ENCODE measurements at places on chromosomes 1 and 21.

DNA sequence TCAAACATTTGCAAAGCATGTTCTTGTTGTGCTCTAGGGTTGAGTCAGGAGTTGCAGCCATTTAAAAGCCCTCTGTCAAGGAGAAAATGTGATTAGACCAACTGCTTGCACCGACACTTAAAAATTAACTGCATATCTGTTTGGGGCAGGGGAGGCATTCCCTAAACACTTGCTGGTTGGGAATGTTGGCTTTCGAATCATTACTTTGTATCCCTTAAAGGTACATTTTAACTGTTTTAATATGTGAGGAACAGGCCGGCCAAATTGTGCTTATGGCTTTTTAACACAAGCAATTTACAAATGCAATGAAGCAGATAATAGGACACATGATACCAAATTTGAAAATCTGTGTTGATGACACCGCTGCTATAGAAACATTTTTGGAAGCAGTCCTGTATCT lies 159.1 kb downstream of the LHX8 start:
- no peak for DNase-seq

DNA sequence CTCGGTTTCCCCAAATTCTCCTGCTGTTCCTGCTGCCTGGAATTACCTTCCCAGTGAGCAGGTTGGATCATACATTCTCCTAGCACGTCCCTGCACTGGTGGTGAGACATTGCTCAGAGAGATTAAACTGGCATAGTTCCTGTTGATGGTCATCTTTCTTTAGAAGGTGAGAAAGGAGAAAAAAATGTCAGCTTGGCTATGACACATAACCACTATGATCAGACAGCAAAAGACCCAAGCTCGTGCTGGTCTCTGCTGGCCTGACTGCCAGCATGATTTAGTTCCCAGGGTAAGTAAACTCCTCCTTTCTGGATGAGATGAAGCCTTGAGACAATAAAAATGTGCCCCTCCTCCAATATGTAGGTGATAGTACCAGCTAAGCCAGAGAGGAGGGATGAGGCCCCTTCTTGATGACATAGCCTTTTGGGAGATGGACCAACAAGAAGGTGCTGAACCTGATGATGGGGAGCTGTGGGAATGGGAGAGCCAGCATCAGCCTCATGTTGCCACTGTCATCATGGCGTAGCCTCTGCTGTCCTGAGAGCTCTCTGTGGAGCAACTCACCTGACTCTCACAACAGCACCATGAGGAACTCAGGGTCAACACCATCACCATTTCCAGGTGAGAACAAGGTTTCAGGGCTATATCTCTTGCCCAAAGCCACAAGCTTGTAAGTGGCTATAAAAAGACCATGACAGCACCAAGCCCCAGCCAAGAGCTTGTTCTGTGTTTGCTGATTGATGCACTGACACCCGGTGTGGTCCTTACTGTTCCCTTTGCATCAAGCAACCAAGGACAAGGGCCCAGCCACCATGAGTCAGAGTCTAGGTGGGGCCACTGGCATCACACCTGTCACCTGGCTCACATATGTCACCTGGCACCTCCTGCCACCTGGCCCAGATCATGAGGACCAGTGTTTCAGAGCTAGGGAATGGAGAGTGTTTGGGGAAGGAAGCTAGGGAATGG lies 200.0 kb downstream of the MATN1 start:
- no peak for DNase-seq

GRCh38 chr1:99772809-99773208 lies 6.4 kb upstream of the FRRS1 start:
- DNase-seq: no peak

GRCh38 chr1:180178511-180179161 lies 24.0 kb downstream of the QSOX1 start:
- DNase-seq: peak; percentile 18

DNA sequence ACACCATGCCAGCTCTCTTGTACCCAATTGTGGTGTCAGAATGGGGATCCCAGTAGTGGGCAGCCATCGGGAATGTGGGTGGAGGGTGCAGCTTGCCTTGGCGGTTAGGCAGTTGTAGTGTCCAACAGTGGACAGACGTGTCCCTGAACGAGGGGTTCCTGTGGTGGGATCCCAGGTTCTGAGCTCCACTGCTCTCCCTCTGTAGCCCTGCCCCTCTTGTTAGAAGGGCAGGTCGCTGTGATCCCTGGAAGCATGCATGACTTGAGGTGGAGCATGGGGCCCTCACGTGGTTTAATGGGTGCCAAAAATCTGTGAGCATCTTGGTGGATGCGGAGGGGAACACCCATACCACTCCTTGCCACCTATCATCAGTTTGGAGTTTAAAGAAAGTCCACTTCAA lies 4.3 kb downstream of the GALNT2 start:
- DNase-seq: no peak

DNA sequence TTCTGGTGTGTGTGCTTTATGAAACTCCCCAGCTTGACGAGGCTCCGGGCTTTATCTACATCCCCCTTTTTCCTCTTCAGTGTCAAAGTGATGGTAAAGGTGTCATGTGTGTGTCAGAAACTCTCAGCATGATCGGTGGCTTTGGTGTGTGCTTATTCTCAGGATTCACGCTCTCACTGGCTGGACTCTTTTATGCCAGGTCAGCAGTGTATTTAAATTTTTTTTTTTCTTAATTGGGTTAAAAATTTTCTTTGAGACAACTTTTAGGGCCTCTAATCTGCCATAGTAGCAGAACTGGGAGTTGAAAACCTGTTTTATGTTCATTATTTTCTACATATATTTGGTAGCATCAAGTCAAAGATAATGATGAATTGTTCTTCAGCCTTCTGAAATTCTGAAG lies 21.0 kb downstream of the SH3BGR start:
- no peak for DNase-seq

DNA sequence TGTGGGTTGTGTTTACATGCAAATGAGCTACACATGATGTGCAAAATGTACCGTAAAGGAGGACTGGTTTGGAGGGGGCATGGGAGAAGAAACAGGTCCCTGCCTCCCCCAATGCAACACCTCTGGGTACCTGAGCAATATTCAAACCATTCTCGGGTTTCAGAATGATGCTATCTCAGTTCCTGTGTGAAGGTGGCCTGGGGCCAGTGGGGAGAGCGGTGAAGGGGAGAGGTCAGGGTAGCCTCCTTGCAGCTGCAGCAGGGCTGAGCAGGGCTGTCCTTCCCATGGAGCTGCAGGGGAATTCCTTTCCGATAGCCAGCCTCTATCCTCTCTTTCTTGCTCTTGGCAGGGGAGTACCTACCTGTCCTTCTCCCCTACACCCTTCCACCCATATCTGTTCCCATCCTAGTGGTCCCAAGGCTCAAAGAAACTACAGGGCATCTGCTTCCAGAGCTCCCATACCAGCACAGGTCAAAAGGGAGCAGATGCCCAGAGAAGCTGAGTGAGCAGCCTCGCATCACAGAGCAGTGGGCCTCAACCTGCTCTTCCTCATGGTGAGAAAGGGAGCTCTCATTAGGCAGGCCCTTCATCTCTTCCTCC lies 11.9 kb downstream of the MEF2D start:
- no peak for DNase-seq

GRCh38 chr21:36202726-36203602 lies 46.3 kb downstream of the DOP1B start:
- DNase-seq: no peak

DNA sequence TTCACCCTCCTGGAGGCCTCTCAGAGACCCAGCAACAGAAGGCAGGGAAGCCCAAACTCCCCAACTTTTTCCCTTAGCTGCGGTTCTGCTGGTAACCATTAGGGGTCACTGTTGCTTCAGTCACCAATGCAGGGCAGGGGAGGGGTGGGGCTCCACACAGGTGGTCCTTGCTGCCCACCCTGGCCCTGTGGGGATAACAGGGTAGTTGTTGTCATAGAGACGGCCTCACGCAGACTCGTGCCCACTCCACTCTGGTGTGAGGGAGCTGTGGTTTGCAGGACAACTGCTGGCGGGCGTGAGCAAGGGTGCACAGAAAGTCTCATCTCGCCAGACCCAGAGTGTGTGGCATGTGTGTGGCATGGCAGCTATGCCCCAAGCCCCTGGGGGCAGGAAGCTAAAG lies 19.9 kb downstream of the INSRR start:
- DNase-seq: peak; percentile 28

DNA sequence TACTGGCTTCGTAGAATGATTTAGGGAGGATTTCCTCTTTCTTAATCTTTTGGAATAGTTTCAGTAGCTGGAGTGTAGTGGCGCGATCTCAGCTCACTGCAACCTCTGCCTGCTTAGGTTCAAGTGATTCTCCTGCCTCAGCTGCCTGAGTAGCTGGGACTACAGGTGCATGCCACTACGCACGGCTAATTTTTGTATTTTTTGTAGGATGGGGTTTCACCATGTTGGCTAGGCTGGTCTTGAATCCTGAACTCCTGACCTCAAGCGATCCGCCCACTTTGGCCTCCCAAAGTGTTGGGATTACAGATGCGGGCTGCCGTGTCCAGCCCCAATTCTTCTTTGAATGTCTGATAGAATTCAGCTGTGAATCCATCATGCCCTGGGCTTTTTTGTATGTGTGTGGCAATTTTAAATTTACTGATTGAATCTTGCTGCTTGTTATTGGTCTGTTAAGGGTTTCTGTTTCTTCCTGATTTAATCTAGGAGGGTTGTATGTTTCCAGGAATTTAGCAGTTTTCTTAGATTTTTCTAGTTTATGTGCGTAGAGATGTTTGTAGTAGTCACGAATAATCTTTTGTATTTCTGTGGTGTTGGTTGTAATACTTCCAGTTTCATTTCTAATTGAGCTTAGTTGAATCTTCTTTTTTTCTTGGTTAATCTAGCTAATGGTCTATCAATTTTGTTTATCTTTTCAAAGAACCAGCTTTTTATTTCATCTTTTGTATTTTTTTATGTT lies 15.3 kb downstream of the MAN1C1 start:
- DNase-seq: no peak

DNA sequence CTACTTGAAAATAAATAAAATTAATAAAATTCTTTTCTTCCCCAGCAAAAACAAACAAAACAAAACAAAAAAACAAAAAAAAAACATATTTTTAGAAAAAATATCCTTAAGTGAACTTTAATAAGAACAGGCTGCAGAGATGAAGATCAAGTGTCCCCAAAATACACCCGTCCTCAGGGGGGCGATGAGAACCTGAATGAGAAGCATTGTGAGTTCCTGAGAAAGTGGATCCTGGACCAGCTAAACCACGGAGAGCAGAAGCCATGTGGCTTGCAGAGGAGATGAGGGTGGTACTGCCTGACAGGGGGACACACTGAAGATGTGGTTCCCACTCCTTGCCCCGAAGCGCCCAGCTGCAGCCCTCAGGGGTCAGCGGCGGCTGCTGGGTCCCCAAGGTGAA lies 89.3 kb downstream of the ITPKB start:
- no peak for DNase-seq

GRCh38 chr1:8004803-8005573 lies 21.1 kb downstream of the ERRFI1 start:
- no peak for DNase-seq

DNA sequence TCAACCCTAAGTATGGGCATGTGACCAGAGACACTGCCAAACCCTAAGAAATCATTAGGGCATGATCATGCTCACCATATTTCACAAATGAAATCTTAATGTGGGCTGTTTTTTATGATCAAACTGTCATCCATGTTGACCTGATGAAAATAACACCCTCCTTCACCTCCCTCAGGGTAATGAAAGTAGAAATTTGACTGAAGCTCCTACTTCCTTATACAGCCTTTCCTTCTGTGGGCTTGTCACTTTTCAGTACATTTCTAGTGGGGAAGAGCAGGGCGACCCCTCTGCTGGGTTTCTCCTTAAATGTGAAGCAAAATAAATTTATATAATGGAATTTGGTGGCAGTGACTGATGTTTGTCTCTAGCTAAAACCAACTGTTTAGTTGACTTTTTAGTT lies 25.9 kb downstream of the IVNS1ABP start:
- no peak for DNase-seq

DNA sequence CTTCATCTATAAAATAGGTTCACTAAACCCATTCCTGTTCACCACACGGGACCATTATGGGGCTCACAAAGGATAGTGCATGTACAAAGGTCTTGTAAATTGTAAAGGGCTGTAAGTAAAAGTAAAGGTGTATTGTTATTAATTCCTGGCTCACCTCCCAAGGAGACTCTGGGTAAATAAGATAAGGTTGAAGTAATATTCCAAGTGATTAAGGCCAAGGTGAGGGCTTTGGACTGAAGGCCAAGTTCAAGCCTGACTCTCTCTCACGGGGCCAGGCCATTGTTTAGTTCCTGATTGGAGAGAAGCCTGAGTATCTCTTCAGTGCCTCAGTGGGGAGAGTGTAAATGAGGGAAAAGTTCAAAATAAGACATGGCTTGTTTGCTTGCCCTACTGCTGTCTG lies 19.5 kb upstream of the ZFYVE9 start:
- no peak for DNase-seq

GRCh38 chr1:5971471-5972197 lies 20.6 kb downstream of the NPHP4 start:
- no peak for DNase-seq

- no peak for DNase-seq
These were observed 825 bp downstream of the FABP3 start for GRCh38 chr1:31372051-31372450.

DNA sequence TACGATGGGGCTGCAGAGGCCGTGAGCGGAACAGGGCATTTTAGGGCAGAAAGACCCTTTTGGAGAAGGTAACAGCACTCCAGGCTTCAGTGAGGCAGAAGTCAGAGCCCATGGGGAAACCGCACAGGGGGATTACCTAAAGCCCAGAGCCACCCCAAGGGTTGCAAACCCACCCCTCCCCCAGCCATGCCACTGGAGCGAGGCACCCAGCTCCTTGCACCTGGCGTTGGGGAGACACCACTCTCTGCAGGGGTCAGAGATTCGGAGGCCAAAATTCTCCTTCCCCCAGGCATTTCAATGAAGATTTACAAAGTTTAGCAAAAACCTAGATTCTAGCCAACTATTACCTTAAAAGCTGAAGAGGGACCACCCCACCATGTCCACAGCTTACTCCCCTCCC lies 38.4 kb upstream of the CCDC27 start:
- no peak for DNase-seq

- no peak for DNase-seq
These were observed 298.1 kb upstream of the POU3F1 start for GRCh38 chr1:38344716-38345115.

- no peak for DNase-seq
These were observed 11.3 kb downstream of the NBPF3 start for GRCh38 chr1:21451212-21451611.

DNA sequence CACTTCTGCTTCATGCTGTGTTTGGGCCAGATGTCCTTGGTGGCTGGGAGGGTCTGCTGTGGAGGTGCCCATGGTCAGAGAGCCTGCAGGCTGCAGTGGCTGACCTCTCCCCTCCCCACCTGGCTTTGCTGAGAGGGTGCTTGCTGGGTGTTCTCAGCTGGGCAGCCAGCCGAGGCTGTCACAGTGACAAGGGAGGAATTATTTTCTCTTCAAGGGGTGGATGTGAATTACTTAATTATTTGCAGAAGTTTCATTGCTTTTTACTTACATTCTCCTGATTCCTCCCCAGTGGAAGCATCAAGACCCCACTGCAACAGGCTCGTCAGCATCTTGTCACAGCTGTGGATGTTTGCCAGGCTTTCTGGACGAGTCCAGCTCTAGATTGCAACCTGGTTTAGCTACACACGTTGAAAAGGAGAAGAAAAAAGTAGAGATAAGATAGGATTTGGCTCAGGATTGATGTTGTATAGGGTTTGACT lies 70.3 kb downstream of the GALNT2 start:
- DNase-seq: no peak
